RPMI8226 (cell line): ENCODE measurements at places on chromosomes 2 and 18.

DNA sequence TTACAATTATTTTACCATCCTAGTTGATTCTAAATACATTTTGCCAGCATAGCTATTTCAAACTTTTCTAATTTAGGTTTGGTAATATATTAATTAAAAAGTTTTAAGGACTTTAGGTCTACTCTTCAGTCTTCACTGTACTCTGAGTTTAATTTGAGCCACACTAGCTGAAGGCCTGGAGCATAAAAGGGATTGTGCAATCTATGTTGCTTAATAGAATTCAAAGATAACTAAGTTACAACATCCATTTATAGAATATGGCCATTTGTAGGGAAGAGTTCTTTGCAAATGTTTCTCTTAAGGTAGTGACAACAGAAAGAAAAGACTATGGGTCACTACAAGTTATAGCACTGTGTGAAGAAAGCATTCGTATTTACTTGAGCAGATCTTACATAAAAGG lies 702.2 kb upstream of the NRXN1 start:
- DNase-seq = no peak

DNA sequence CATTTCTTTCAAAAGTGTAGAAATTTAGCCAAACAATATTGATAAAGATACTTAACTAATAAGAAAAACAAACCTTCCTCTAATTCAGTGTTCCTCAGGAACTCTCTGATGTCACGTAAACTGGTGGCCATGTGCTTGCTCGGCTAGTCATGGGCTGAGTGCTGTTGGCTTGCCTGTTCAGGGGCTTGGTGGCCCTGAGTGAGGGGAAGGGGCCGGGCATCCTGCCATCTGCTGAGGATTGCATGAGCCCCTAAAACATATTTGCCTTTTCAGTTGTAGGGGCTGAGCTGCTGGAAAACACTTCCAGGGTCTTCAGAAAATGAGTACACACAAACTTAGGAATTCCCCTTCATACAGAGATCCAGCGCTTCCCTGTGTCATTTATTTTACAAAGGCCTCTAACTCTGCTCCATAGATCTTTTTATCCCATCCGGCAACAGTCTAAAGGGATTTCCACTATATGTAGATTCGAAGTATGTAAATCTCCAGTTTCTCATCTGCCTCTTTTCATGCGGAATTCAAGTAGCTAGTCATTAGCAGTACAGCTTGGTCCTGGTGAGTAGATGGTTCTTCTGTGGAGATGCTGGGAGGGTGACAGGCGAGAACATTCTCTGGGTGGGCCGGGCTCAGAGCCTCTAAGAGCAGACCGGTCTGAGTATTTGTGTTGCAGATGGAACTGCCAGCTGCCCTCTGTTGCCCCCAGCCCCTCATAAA lies 20.1 kb upstream of the NFATC1 start:
- DNase-seq = no peak

DNA sequence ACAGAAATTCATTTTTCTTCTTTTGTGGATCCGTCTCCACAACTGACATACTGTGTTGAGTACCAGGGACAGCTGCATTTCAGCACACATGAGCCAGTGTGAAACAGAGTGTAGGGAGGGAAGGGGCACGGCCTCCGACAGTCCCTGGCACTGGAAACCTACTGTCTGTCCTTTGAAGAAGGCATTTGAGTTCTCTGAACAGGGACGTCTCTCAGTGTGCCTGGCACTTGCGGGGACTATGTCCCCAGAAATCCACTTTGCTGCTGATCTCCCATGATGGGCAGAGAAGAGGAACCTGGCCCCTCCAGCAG lies 48.1 kb downstream of the PLB1 start:
- no peak for DNase-seq

DNA sequence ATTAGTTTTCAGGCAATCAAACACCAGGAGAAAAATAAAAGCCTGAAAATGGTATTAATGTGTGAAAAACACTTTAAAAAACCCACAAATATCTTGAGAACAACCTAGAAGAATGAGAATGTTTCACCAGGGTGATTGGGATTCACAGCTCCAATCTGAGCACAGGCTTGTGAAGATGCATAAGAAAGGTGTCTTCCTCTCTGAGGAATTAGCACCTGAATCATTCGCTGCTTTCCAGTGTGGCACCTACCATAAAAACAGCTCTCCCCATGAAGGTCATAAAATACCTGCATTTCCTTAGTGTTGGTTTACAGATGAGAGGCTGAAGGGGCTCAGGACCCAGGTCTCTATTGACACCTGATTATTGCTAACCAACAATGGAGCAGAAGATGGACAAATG lies 499.7 kb upstream of the KLHL29 start:
- DNase-seq = no peak

GRCh38 chr2:10236571-10237391 lies 65.9 kb upstream of the HPCAL1 start:
- DNase-seq = peak; percentile 12

DNA sequence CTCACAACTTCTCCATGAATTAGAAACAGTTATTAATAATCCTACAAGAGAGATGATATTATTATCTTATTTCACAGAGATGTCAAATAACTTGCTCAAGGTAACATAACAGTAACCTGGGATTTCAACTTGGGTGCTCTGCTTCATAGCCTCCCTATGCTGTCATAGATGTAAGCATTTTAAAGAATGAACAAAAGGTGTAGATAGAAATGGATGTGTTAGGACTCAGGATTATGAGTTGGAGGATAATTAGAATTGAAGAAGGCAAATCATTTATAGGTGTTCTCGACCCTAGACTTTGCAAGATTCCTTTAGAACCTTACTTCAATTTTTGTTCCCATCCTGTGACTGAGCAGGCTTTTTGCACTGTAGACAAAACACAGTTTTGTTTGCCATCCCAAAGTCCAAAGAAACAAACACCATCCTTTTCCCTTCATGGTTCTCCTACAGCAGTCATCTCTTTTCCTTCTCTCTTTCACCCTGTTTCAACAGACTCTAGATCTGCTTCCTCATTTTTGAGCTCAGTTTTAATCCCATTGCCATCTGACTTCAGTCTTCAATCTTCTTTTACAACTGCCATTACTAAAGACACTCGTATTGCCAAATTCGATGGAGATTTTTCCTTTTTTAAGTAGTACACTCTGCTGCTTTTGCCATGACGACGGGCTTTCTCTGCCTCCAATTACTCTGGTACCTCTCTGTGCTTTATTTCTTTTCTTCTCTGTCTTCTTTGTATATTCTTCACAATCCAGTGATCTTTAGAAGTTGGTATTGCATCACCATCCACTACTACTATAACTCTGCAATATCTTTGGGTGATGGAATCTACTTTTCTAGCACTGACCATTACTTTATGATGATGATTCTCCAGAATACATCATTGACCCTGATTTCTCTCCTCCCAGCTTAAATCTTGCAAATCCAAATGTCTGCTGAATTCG lies 4.5 kb downstream of the HNMT start:
- DNase-seq = no peak

- DNase-seq = no peak
Measured at GRCh38 chr2:37356299-37356698, 11.9 kb downstream of the QPCT start.

GRCh38 chr2:9618410-9618809 lies 12.4 kb downstream of the YWHAQ start:
- DNase-seq = no peak

GRCh38 chr2:8006181-8006580 lies 675.7 kb upstream of the ID2 start:
- no peak for DNase-seq

- DNase-seq = no peak
Measured at GRCh38 chr18:3935305-3935704, 485.3 kb downstream of the TGIF1 start.

GRCh38 chr2:60446413-60447267 lies 106.8 kb downstream of the BCL11A start:
- no peak for DNase-seq

DNA sequence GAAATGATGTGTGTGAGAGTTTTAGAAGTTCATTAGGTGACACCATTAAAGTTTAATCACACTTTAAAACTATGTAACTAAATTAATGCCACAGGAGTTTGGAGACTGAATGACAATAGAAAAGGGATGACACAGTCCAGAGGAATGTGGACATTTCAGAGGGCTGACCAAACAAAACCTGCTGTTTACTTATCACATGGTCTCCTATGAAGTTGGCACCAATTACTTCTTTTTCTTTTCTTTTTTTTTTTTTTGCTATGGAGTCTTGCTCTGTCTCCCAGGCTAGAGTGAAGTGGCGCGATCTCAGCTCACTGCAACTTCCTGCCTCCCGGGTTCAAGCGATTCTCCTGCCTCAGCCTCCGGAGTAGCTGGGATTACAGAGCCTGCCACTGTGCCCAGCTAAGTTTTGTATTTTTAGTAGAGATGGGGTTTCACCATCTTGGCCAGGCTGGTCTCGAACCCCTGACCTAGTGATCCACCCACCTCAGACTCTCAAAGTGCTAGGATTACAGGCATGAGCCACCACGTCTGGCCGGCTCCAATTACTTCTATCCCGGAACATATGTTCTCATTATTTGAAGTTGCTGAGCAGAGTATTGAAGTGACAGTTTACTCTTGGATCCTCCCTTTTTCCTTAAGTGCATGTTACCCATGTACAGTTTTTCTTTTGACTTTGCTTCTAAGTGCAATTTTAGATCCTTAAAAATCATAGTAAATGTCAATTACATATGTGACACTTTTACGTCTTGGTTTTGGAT lies 4.3 kb downstream of the AGPS start:
- DNase-seq = no peak

DNA sequence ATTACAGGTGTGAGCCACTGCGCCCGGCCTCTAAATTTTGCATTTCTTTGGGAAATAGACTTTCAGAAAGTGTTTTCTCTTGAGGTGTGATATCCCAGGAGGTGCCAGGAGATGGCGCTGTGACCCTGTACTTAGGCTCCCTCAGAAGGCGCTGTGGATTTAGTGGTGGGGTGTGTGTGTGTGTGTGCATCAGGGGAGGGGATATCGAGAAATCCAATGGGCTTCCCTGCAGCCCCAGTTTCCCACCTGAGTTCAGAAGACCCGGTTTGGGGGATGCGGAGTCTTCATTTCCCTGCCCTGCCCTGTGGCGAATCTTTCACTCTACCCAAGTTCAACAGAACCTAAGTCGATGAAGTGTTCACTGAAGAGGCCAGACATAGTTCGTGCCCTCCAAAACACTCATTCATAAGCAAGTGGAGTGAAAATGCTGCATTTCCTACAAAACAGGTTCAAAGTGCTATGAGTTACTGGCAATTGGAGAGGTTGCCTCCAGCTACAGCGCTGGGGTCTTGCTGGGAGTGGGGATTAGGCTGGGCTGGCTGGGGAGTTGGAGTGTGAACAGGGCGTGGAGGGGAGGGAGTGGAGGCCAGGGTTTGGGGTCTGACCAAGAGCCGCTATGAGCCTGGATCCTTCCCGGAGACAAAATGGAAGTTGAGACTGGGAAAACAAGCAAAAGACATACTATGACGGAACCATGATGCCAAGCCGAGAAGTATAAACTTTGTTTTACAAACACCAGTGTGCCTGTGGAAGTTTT lies 6.5 kb upstream of the WNT6 start:
- DNase-seq = peak; percentile 68

DNA sequence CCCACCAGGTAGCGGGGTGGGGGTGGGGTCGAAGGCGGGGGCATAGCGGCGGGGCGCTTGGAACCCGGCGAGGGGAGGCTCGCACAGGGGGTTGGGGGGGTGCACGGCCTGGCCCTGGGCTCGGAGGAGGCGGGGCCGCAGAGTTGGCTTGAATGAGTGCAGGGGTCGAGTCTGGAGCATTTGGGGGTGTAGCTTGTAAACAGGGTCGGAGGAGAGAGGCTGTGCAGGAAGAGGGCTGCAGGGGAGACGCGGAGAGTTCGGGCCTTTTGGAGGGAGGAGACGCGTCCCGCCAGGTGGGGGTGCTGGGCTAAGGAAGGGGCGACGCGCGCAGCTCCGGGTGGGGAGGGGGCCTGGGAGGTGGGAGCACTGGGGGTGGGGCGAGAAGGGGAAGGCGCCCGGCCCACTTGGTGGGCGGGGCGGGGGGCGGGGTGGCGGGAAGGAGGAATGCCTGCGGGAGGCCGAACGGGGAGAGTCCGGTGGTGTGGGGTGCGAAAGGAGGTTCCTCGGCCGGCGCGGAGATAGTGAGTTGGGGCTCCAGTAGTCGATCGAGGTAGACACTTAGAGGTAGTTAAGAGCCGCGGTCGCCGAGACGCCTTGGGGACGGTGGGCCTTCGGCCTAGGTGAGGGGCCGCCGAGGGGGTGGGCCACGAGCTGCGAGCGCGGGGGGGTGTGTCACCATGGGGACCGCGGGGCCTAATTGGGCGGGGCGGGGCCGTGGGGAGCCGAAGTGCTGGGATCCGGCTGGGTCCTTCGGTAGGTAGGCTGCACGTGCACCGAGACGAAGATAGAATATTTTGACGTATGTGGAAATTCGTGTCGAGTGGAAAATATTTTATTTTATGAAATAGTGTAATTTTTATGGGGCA lies 774 bp downstream of the MSH6 start:
- DNase-seq = peak; percentile 77

GRCh38 chr2:134619250-134619649 lies 99.5 kb downstream of the TMEM163 start:
- DNase-seq = no peak

DNA sequence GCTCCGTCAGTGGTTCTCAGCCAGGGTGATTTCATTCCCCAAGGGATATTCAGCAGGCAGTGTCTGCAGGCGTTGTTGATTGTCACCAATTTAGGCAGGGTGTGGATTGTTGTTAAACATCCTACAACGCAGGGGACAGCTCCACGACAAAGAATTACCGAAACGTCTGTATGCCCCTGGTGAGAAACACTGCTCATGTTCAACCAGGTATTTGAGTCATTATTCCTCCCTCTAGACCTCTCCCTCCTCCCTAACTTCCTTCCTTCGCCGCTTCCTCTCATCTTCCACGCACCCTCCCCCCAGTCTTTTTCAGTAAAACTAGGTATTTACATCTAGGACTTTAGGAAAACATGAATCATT lies 50.8 kb downstream of the NCK2 start:
- no peak for DNase-seq

DNA sequence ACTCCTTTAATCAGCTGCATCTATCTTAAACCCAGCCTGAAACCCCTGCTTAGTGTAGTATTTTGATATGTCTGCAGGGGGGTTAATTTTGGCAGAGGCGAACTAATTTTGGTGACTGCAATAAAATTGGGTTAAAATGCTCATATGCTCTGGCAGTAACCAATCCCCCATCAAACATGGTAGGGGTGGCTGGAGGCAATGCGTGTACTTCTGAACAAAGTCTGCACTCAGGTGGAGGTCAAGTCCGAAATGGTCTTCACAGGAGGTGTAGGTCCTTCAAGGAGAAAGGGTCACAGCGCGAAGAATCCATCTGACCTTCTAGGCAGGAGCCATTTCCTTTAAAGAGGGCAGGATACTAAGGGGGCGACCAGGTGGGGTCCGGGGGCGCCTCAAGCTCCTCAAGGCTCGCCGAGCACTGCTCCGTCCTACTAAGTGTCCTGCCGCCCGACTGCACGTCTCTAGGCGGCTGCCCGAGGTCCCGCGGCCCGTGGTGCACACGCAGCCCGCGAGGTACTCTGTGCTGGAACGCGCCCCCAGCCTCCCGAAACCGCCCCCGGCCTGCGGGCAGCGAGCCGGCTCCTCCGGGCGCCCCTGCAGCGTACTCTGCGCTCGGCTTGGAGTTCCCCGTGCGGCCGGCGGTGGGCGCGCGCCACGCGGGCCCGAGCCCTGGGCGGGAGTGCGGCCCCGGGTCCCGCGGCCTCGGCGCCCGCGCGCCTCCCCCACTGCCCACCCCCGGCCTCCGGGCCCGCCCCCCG lies 1.7 kb upstream of the LDLRAD4 start:
- peak; percentile 34 for DNase-seq

- DNase-seq = no peak
Measured at GRCh38 chr2:171602352-171602751, 80.1 kb downstream of the CYBRD1 start.
